ENCODE measurements at places on chromosomes 16 and 17. TPM values are rescaled to one million over a fixed set of nuclear protein-coding genes. Genes with fewer than 3 reads are reported as not detected.

The CMTR2 gene
- total RNA-seq = 18.5 TPM

- H3K4me3 ChIP-seq = no peak overlapping the region
- peaks cover 18% of the 10 kb centered on the region for H3K4me1 ChIP-seq
Observed at GRCh38 chr17:45022655-45023339, 28.6 kb downstream of the DCAKD start.

GRCh38 chr17:18002171-18002570 is 29.5 kb downstream of the DRC3 start:
- no peaks in the 10 kb centered on the region for H3K36me3 ChIP-seq
- DNase-seq = no peak
- H3K27me3 ChIP-seq = no peaks in the 10 kb centered on the region
- no peak overlapping the region for H3K4me3 ChIP-seq
- H3K27ac ChIP-seq = no peak overlapping the region
- H3K4me1 ChIP-seq = no peaks in the 10 kb centered on the region

GRCh38 chr17:37037590-37038155 is 88.9 kb downstream of the AATF start:
- H3K36me3 ChIP-seq = no peaks in the 10 kb centered on the region
- H3K27me3 ChIP-seq = no peaks in the 10 kb centered on the region
- H3K4me1 ChIP-seq = no peaks in the 10 kb centered on the region
- no peak for DNase-seq
- no peak overlapping the region for H3K4me3 ChIP-seq
- H3K27ac ChIP-seq = no peak overlapping the region

Data from Caco-2 (cell line).